ENCODE measurements at places on chromosomes 12 and 14. TPM values are rescaled to one million over a fixed set of nuclear protein-coding genes. Genes with fewer than 3 reads are reported as not detected.
A peak's percentile ranks its signal among the peaks of the same experiment; 100 is the strongest.

GRCh38 chr12:92574911-92575570 lies 127.7 kb upstream of the PLEKHG7 start:
- H3K4me1 ChIP-seq: no peaks in the 10 kb centered on the region
- no peak for DNase-seq
- H3K4me3 ChIP-seq: no peak overlapping the region
- H3K27me3 ChIP-seq: no peaks in the 10 kb centered on the region
- no peak overlapping the region for H3K27ac ChIP-seq

GRCh38 chr12:94753036-94753679 lies 102.8 kb upstream of the TMCC3 start:
- no peaks in the 10 kb centered on the region for H3K4me1 ChIP-seq
- no peak overlapping the region for H3K4me3 ChIP-seq
- no peak overlapping the region for H3K27ac ChIP-seq
- H3K36me3 ChIP-seq: no peaks in the 10 kb centered on the region
- no peaks in the 10 kb centered on the region for H3K27me3 ChIP-seq

TMPRSS12 gene
- not detected for total RNA-seq

RASSF9 gene
- total RNA-seq: 2.3 TPM

DNA sequence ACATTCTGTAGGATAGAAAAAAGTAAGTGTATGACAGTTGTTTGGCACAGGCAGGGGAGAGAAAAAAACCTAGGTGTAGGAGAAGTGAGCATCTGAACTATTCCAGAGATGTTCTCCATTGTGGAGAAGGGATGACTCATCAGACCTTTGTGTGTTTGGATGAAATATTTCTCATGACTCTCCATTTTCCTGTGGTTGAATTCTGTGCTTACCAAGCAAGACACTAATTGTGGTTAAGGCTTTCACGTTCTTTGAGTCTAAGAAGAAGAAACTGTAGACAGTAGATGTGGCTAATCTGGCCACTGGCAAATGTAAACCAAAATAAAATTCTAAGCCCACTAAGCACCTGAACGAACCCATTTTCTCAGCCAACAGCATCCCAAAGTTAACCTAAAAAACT lies 107.9 kb upstream of the GZMB start:
- H3K4me1 ChIP-seq: no peaks in the 10 kb centered on the region
- H3K27ac ChIP-seq: no peak overlapping the region
- DNase-seq: no peak
- H3K27me3 ChIP-seq: no peaks in the 10 kb centered on the region

GRCh38 chr12:54005853-54006558 lies 2.8 kb upstream of the HOXC8 start:
- H3K4me1 ChIP-seq: no peaks in the 10 kb centered on the region
- peak; percentile 79 for DNase-seq
- peaks cover 89% of the 10 kb centered on the region for H3K27me3 ChIP-seq
- no peak overlapping the region for H3K27ac ChIP-seq
- no peak overlapping the region for H3K4me3 ChIP-seq

- H3K27me3 ChIP-seq: no peaks in the 10 kb centered on the region
- H3K36me3 ChIP-seq: peaks cover 17% of the 10 kb centered on the region
- H3K27ac ChIP-seq: no peak overlapping the region
Measured at GRCh38 chr12:120453977-120454376, 7.7 kb downstream of the GATC start.

GRCh38 chr12:81088221-81088620 lies 10.3 kb downstream of the ACSS3 start:
- DNase-seq: no peak
- no peaks in the 10 kb centered on the region for H3K36me3 ChIP-seq
- H3K27ac ChIP-seq: no peak overlapping the region
- no peaks in the 10 kb centered on the region for H3K4me1 ChIP-seq

DNA sequence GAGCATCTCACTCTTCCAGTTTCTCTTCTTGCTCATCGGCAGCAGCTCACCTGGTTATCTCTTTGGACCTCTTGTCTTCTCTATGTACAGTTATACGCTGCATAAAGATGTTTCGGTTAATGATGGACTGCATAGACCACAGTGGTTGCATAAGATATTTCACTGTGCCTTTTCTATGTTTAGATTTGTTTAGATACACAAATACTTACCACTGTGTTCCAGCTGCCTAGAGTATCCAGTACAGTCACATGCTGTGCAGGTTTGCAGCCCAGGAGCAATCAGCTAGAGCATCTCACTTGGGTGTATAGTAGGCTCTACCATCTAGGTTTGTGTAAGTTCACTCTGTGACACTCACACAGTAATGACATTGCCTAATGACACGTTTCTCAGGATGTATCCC lies 57.6 kb downstream of the FBXL14 start:
- no peak overlapping the region for H3K27ac ChIP-seq
- H3K4me1 ChIP-seq: no peaks in the 10 kb centered on the region
- H3K36me3 ChIP-seq: no peaks in the 10 kb centered on the region
- peaks cover 38% of the 10 kb centered on the region for H3K27me3 ChIP-seq
- DNase-seq: no peak
- no peak overlapping the region for H3K4me3 ChIP-seq

- H3K4me3 ChIP-seq: no peak overlapping the region
- H3K4me1 ChIP-seq: peaks cover 5% of the 10 kb centered on the region
- no peak for DNase-seq
- peaks cover 6% of the 10 kb centered on the region for H3K36me3 ChIP-seq
Measured at GRCh38 chr14:49615776-49616175, 4.7 kb downstream of the RPL36AL start.

DNA sequence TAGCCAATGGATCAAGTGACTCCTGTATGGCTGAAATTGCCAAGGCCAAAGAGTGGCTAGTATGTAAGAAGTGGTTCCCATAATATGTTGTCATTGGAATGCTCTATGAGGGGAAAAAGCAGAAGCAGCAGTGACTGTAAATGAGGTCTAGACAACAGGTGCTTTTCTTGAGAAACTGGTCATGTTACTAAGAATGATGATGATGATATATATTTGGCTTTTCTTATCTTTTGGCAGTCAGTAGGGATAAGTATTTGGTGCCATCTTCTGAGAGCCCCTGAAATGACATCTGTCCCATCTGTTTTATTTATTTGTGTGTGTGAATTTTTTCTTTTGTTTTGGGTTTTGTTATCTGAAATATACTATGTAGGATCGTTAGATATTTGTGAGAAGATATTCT lies 141.7 kb downstream of the SYT1 start:
- no peak overlapping the region for H3K4me3 ChIP-seq
- DNase-seq: no peak
- no peaks in the 10 kb centered on the region for H3K27me3 ChIP-seq
- H3K27ac ChIP-seq: no peak overlapping the region
- H3K36me3 ChIP-seq: no peaks in the 10 kb centered on the region
- H3K4me1 ChIP-seq: no peaks in the 10 kb centered on the region
